Astrocyte of the spinal cord (primary cell): ENCODE measurements at places on chromosomes 11 and 22.

DNA sequence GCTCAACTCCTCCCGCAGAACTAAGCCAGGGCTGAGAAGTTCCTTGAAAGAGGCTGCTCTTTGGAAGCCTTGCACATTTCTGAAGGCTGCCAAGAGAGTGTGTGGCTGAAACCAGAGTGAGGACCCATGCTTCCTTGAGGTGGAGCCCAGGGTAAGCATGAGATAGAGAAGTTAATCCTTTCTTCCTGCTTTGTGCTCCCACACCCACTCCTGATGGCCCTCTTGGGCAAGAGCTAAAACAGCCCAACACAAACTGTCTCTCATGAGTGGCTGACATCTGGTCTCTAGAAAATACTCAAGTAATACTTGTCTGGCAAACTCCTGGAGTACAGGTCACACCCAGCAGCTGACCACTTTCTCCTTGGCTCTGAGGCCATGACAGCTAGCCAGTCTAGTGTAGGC, 523.7 kb downstream of the INSC start:
- DNase-seq = no peak

- DNase-seq = peak; percentile 70
Measured at GRCh38 chr11:114133548-114134329, 74.2 kb downstream of the ZBTB16 start.

GRCh38 chr11:76026281-76026680, 180.0 kb downstream of the WNT11 start:
- no peak for DNase-seq

GRCh38 chr11:22668005-22668796, 1.8 kb downstream of the GAS2 start:
- no peak for DNase-seq

DNA sequence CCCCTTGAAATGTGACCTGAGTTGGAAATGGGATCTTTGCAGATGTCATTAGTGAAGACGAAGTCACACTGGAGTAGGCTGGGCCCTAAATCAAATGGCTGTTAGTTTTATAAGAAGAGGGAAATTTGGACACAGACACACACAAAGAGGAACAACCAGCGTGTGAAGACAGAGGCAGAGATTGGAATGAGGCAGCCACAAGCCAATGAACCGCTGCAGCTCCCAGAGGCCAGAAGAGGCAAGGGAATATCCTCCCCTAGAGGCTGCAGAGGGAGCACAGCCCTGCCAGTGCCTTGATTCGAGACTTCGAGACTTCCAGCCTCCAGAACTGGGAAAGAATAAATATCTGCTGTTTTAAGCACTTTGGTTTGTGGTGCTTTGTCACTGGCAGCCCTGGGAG, 484.5 kb downstream of the MN1 start:
- no peak for DNase-seq

DNA sequence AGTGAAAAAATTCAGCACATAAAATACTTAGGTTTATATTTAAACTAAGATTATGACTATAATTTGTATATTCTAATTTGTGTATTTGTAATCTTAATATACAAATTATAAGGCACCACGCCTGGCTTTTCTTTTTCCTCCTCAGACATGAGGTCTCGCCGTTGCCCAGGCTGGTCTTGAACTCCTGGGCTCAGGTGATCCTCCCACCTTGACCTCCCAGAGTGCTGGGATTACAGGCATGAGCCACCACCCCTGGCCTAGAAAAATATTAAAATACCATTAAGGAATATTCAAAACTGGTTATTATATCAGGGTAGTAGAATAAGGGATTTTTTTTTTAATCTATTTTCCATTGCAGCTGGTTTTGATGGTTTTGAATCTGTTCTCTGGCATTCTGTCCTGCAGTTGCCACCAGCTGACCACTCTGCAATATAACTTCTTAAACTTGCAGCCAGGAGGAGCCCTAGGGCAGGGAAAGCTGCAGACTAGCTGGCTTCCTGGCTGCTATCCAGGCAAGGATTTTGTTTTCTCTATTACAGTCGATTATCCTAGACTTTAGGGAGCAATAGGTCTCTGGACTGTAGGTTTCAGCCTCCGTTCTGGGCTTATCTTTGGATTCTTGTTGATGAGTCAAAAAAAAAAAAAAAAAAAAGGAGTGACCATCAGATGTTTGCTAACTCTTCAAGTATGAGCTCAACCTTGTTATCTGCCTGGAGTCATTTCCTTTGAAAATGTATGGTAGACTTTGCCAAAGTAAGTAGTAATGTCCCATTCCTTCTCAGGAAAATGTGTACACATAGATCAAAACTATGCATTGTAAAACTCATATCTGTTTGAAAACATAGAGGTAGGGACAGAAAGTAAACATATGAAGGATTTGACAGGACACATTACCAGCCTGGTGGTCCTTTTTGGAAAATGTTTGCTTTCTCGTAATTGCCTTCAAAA, 13.2 kb downstream of the POLA2 start:
- DNase-seq = peak; percentile 94

DNA sequence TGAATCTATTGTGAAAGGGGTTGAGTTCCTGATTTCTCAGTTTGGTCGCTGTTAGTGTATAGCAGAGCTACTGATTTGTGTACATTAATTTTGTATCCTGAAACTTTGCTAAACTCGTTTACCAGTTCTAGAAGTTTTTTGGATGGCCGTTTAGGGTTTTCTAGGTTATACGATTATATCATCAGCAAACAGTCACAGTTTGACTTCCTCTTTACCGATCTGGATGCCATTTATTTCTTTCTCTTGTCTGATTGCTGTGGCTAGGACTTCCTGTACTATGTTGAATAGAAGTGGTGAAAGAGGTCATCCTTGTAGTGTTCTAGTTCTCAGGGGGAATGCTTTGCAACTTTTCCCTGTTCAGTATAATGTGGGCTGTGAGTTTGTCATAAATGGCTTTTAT, 24.6 kb upstream of the OOSP4B start:
- no peak for DNase-seq

GRCh38 chr11:114233755-114234154, 62.4 kb upstream of the NNMT start:
- DNase-seq = no peak

GRCh38 chr11:65854161-65854592, 3.8 kb downstream of the CFL1 start:
- no peak for DNase-seq

DNA sequence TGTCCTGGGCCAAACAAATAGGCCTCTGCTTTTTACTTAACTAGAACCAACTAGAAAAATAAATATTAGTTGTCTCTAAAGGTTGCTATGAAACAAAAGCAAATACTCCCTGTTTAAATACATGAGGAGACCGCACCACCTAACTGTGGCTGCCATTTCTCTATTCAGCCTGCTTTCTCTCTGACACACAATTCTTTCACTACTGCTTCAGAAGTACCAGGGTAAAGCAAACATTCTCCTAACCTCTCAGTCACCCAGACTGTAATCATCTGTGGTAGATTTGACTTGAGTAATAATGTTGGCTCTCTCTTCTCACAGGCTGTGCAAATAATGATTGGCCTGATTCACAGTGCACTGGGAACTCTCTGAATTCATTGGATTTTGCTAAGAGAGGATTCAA, 41.0 kb upstream of the MS4A8 start:
- no peak for DNase-seq
